ENCODE measurements at places on chromosomes 1 and 21.

- DNase-seq, result no peak
Measured at GRCh38 chr21:33345751-33346238, 21.0 kb downstream of the IFNAR1 start.

- DNase-seq, result no peak
Measured at GRCh38 chr1:230082211-230082610, 15.2 kb downstream of the GALNT2 start.

GRCh38 chr1:84711121-84711520 is 20.9 kb upstream of the SSX2IP start:
- no peak for DNase-seq

- no peak for DNase-seq
Measured at GRCh38 chr1:21608798-21609197, 60.4 kb downstream of the RAP1GAP start.

- no peak for DNase-seq
Measured at GRCh38 chr1:22788254-22788661, 77.6 kb downstream of the EPHB2 start.
